OCI-M1 (cell line): ENCODE measurements at places on chromosomes 1 and 21.

- DNase-seq: peak; percentile 21
Measured at GRCh38 chr1:113977906-113978305, 1.4 kb upstream of the OLFML3 start.

- DNase-seq: peak; percentile 95
Measured at GRCh38 chr1:186626356-186626932, 53.8 kb downstream of the PTGS2 start.

DNA sequence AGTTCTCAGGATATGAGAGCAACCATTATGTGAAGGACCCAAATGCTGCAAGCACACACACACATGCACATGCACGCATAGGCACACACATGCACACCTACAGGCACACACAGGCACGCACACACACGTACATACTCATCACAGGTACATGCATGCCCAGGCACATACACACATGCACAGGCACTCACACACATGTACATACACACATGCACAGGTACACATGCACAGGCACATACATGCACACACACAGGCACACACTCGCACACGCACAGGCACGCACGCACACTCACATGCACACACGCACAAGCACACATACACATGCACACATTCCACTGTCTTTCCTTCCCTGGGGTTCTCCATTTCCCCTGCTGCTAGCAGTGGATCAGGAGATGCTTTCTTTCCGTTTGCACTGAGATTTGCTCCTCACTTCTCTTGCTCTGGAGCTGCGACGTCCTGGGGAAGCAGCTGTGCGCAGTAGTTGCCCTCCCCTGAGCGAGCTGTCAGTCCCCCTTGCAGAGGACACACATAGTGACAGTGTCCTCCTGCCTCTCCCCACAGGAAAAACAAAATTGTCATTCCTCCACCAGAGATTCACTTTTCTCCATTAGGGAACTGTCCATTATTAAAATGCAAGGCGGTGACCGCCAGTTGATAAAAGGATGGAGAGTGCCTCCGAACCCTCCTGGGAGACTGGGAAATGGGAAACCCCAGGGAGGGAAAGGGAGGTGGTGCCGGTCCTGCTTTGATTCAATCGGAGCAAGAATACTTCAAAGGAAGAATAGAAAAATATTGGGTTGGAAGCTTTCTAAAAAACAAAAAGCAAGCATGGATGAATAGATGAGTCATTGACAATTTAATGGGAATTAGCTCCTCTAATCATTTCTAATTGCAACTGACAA is 69.5 kb downstream of the WDR4 start:
- DNase-seq: no peak

- DNase-seq: no peak
Measured at GRCh38 chr1:8427986-8428385, 110.1 kb downstream of the SLC45A1 start.

DNA sequence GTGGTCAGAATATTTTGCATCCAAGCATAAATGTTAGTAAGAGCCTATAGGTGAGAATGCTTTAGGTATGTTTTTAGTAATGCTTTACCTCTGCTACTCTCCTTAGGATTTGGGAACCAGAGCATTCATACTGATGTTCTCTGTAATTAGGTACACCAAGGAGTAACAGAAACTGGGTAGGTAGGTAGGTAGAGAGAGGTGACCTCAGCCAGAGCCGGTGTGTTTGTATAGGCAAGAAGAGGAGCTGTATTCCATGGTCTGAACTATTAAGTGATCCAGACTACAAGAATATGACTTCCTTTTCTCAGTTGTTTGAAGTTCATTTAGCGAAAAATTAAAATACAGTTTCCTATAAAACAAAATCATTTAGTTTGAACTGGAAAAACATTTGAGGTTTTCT is 108.5 kb downstream of the SDCCAG8 start:
- no peak for DNase-seq
